ENCODE measurements at places on chromosomes 4 and X.
A peak's percentile ranks its signal among the peaks of the same experiment; 100 is the strongest.

- peak; percentile 24 for DNase-seq
These were observed 47.9 kb downstream of the BEND4 start for GRCh38 chr4:42104521-42104920.

- DNase-seq = no peak
These were observed 634 bp downstream of the CWH43 start for GRCh38 chr4:48986654-48987164.

GRCh38 chr4:67546004-67546356 lies 677 bp upstream of the CENPC start:
- no peak for DNase-seq

DNA sequence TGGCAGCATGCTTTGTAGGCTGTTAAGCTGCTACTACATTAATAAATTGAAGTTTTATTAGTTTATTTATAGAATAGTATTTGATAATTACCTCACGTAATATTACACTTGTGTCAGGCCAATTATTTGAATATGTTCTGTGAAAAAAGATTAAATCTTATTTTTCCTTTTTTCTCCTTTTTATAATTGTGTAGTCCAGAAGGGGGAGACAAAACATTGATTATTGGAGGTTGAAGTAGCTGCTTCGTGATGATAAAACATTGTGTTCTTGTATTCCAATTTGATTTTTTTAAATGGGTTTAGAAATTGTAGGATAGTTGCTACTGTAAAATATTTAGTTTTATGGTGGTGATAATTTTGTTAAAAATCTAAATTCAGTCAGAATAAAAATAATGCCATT lies 85.7 kb downstream of the DIAPH2 start:
- DNase-seq = peak; percentile 7

GRCh38 chr4:170111546-170111945 lies 21.8 kb upstream of the AADAT start:
- DNase-seq = no peak

DNA sequence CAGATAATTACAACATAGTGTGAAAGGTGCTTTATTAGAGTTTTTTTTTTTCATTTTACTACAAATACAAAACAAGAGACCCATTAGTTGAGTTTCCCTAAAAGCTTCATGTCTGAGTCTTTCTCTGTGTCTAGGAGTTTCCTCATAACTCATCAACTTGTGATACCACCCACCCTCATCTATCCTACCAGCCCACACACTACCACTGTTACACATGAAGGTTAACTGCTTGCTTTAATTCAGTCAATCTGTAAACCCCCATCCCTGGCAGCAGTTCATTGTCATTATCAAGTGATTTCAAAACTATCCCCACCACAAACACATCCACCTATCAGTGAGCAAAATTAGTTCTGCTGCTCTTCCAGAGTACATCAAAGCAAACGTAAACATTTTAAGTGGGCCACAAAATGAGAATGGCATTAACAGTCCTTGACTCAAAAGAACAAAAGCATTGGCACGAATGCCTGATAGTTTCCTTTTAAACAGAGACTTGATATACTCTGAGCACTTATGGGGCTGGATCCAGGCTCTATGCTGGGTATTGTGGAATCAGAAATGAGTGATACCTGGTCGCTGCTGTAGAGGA lies 331.6 kb upstream of the FAM241A start:
- DNase-seq = no peak

DNA sequence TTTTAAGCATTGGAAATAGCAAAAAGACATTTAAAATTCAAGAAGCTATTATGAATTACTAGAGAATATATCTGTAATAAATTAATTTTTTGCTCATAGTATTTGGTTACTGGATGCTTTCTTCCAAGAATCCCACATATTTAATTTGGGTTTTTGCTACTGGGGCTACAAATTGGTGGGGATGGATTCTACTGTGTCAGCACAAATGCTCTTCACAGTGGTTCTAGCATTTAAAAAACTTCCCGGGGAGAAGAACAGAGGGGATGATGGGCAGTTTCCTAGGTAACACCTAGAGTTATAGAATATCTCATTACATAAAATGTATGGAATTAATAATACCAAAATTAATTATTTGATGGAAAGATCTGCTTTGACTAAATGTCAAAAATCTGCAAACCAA lies 68.9 kb upstream of the PRPS2 start:
- no peak for DNase-seq

- no peak for DNase-seq
These were observed 122.4 kb downstream of the C4orf33 start for GRCh38 chr4:129218360-129218759.

DNA sequence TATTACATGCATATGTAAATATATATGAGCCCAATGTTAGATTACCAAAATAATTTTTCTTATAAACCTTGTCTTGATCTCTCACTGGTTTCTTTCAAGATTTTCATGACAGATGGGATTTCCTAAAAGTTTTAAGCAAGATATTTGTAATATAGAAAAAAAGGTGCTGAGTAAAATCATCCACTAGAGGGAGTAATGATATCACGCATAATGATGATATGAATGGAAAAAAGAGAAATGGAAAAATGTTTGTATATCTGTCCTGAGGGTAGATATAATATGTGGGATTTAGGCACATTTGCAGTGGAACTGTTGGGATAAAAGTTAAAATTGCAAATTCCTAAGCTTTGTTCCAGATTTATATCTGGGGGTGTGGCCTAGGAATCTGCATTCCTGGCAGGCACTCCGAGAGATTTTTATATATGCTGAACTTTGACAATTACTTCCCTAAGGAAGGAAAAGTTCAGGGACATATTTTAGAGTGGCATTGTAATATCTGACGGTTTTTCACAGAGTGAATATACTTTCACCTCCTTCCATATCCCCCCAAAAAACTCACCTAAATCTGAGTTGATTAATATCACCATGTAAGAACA lies 60.5 kb downstream of the TMA16 start:
- DNase-seq = peak; percentile 14

DNA sequence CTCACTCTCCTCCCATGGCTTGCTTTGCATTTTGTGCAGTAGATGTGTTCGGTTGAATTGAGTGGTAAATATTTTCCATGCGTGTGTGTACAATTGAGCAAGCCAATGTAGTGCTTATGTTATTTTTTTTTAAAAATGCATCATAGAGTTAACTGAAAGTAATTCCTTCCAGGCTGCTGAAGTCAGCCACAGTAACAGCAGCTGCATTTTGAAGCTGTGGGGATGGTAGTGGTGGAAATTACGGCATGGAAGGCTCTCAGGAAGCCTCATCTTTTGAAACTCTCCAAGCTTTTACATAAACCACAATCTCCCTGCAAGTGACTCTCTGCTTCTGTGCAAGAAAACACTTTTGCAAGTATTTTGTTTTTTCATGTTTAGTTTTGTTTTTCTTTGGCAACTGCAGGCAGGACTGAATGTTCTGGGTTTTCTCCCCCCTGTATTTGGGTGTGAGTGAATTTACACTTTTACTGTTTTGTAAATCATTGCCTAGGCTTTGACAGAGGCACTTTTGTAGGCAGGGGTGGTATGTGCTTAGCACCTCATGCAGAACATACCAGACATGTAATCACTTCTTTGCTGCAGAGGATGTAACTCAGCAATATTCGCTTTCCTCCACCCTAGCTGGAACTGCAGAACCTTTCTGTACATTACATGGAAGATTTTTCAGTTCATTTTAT lies 56.2 kb downstream of the LRRC66 start:
- no peak for DNase-seq

- peak; percentile 28 for DNase-seq
These were observed 16.1 kb downstream of the MSMO1 start for GRCh38 chr4:165343353-165344191.

Data from fibroblast of skin of right biceps (primary cell).